ENCODE measurements at places on chromosomes 5 and 9.

- no peak for DNase-seq
These were observed 1158.4 kb upstream of the SEMA6A start for GRCh38 chr5:117733051-117733450.

DNA sequence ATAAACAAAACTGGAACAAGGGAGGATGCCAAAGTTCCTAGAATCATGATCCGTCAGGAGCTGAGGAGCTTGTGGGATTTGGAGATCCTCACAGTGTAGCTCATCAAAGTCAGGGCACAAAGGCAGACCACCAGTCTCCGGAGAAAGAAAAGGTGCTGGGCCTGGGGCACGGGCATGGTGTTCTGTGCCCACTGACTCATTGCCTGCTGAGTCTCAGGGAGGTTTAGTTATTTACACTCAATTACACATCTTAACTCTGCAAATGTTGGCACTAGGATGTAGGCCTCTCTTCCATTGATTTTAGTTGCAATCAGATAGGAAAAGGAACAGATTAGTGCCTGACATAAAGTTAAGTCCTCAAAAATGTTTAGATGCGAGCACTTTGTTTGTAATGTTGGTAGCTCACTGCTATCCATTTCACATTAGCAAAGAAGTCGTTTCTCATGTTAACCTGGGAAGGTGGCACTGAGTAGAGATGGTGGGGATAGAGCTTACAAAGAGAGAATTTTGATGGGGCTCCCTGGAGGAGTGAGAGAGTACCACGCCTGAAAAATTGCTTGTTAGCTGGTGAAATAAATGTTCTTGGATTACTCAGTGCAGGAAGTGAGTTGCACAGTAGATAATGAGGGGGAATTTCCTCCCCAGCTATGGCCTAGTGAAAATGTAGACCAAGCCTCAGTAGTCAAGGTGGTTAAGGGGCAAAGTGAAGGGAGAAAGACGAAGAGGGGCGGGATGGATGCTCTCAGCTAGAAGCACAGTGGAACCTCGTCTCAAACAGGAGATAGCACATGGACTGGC is 109.5 kb upstream of the CD180 start:
- DNase-seq = no peak

DNA sequence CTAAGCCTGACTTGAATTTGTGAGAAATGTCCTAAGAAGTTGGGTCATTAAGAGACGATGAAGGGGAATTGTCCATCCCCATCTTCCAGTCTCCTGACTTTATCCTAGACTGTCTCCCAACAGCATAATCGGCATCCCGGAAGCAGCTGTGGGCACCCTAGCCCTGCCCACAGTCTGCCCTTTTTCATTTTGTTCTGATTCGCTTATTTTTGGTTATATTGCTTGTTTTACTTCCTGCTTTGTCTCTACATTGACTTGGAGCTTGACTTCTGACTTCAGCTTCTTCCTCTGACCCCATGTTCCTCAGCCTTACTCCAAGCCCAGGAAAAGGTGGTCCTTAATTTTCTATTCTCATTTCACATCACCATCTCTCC is 41.8 kb downstream of the UGCG start:
- no peak for DNase-seq

DNA sequence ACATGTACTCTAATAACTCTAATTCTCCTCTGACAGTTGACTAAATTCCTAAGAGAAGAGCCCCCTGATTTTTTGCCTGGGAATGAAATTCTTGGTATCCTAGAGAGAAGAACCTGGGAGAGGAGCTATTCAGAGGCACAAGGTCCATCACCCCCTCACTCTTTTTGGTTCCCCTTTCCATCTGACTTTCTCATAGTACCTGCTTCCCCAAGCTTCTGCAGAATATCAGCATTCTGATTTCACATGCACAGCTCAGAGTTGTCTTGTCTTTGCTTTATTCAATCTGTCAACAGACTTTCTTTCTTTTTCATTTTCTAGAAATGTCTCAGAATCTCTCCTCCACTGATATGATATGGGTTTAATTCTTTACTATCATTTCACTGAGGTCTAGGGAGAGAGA is 141.5 kb upstream of the FBXL17 start:
- DNase-seq = no peak

DNA sequence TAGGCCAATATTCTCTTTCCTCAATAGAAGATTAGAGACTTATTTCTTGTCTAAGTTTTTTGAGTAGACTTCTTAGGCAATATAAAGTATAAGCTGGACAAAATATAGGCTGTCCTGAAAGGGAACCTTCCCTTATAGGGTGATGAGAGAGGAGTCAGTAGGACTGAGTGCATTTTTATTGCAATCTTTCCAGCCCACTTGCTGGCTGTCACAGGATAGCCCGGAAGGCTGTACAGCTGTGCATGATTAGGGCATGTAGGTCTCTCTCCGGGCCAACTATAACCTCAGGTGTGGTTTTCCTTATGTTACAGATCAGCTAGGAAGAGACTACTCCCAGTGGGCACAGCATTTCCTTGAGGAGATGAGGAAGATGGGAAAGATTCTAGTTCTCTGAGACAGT is 159.8 kb upstream of the MEF2C start:
- DNase-seq = no peak

GRCh38 chr5:31738199-31738598 is 99.3 kb downstream of the PDZD2 start:
- no peak for DNase-seq

- DNase-seq = no peak
These were observed 64.5 kb downstream of the MTREX start for GRCh38 chr5:55372130-55372925.

DNA sequence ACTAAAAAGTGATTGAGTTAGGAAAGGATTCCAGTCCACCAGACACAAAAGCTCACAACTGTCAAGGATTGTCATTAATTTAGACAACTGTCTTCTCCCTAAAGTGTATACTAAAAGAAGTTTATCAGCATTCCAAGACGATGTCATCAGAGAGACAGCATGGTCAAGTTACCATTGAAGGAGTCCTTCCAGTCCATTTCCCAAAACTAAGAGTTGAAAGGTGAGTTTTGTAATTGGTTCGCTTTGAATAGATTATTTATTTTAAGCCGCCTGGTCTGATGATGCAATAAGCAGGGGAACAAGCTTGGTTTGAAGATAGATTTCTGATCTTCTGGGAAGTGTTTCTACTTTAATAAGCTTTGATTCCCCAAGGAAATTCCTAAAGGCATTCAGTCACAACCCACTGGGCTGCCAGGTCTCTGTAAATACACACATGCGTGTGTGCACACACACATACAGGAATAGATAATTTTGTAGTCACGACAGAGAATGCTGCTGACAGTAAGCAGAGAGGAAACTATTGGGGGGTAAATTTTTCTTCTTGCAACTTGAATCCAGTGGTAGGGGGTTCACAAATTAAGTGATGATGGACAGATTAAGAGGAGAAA is 234.8 kb downstream of the PIK3R1 start:
- no peak for DNase-seq

- no peak for DNase-seq
These were observed 74.8 kb upstream of the ZNF622 start for GRCh38 chr5:16540421-16540820.

GRCh38 chr5:173869316-173869715 is 18.8 kb upstream of the CPEB4 start:
- no peak for DNase-seq

GRCh38 chr9:124983698-124984097 is 42.8 kb upstream of the GOLGA1 start:
- no peak for DNase-seq

DNA sequence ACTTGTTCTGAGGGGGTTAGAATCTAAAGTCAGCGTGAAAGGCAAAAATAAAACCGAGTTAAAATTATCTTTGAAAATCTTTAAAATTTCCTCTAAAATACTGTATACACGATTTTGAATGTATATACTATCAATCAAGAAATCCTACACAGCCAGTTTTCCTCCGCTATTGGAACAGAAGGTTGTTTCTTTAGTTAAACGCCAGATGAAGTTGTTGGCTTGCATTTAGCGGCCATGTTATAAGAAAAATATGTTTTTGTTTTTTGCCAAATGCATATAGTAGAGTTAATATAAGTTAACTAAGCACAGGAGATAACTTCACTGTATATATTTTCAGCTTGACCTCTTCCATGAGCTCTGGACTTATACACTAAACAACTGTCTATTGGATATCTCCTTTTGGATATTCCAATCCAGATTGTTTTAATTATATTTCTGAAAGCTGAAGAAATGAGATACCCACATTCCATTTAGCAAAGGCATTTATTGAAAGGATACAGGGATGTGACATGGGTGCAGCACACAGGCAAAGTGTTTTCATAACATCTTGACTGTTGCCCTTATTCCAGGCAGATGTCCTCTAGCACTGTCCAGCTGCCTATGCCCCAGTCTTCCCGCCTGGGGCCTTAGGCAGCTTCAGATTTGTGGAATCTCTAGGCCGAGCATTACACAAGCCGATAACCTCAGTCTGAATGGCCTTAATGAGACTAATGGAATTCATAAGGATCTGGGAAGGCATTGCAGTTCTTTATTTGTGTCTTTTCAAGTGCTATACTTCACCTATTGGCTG is 10.0 kb upstream of the ATG10 start:
- DNase-seq = no peak

- DNase-seq = no peak
These were observed 1.5 kb upstream of the MYOZ3 start for GRCh38 chr5:150659360-150660107.

- DNase-seq = no peak
These were observed 10.9 kb upstream of the NDFIP1 start for GRCh38 chr5:142097681-142098080.

GRCh38 chr5:16854351-16854750 is 81.7 kb downstream of the MYO10 start:
- no peak for DNase-seq

DNA sequence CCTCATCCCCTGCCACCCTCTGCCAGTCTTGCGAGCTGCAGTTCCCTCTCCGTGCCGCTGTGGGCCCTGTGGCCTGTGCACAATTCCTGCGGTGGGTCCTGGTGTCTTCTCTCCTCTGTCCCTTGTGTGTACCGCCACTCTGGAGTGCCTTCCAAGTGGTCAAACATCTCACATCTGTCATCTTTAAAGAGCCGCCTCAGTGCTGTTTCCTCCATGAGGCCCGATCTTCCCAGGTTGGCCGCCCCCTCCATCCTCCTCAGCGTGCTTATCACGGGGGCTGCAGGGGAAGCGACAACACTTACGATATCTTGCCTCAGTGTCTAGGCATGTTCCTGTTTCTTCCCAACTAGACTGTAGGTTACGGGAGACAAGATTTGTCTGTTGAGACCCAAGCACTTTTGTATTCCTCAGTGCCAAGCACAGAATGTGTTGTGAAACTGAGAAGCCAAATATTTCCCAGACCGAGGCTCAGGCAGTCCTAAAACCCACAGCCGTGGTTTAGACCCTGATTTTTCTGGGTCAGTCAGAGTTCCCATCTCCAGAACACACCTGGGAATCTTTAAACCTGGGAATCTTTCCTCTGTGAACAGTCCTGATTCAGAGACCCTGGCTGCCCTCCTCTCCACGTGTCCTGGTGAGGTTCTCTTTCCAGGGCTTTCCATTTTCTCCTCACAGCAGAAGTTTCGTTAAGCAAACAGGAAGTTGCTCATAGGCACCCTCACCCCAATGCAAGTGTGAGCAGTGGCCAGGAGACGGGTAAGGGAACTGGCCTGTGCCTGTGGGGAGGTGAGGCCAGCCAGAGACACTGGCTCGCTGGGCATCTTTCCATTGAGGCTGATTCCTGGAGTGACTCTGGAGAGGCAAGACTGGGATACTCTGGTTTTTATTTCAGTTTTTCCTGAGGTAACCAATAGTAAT is 28.8 kb downstream of the SLC46A2 start:
- DNase-seq = no peak

DNA sequence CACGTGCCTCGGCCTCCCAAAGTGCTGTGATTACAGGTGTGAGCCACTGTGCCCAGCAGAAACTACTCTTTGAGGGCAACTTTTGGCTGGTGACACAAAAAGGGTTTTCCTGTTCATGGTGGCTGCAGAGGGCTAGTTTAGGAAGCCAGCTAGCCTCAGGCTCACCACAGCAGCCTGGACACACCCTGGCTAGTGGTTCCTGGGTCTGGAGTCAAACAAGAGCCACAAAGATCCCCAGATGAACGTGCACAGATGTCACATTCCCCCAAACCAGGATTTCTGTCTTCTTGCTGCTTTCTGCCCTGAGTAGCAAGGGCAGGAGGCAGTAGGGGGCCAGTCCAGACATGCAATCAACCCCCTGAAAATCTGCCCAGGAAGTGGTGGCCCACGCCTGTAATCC is 6.8 kb downstream of the HBEGF start:
- no peak for DNase-seq

DNA sequence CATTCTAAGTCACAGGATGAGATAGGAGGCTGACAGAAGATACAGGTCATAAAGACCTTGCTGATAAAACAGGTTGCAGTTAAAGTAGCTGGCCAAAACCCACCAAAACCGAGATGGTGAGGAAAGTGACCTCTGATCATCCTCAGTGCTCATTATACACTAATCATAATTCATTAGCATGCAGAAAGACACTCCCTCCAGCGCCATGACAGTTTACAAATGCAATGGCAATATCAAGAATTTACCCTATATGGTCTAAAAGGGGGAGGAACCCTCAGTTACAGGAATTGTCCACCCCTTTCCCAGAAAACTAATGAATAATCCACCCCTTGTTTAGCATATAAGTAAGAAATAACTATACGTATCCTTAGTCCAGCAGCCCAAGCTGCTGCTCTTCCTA is 63.2 kb upstream of the IQGAP2 start:
- DNase-seq = no peak

- no peak for DNase-seq
These were observed 8.1 kb downstream of the SLC12A7 start for GRCh38 chr5:1103505-1104326.

GRCh38 chr9:136799079-136799853 is 3.1 kb downstream of the CCDC183 start:
- no peak for DNase-seq

GRCh38 chr5:39200081-39200480 is 19.3 kb downstream of the FYB1 start:
- DNase-seq = no peak

- DNase-seq = no peak
These were observed 169.1 kb downstream of the DMRT2 start for GRCh38 chr9:1219284-1219683.

DNA sequence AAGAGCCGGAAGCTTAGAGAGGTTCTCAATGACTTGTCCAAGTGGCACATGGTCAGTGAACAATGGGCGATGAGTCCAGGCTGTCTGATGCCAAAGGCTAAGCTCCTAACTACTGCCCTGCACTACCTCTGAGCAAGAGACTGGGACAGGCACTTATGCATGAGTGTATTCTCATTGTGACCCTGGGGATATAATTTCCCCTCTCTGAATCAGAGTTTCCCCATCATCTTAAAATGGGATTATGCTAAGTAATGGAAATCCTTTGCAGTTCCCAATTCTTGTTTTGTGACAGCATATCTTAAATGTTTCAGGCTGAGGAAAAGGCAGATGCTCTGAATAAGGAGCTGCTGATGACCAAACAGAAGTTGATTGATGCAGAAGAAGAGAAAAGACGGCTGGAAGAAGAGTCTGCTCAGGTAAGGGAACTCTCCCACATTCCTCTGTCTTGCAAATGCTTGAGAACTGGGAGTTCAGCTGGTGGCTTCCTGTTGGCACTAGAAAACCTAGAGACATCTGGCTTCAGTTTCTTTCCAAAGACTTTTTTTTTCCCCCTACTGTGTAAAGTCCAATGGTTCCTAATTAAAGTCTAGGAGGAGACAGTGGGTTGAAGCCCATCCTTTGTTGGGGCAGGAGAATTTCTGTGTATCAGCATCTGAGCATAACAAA is 64.1 kb downstream of the GPR21 start:
- no peak for DNase-seq

Measured in germinal center (tissue), 1 donor.